ENCODE measurements at places on chromosomes 1 and 21.
A peak's percentile ranks its signal among the peaks of the same experiment; 100 is the strongest.

DNA sequence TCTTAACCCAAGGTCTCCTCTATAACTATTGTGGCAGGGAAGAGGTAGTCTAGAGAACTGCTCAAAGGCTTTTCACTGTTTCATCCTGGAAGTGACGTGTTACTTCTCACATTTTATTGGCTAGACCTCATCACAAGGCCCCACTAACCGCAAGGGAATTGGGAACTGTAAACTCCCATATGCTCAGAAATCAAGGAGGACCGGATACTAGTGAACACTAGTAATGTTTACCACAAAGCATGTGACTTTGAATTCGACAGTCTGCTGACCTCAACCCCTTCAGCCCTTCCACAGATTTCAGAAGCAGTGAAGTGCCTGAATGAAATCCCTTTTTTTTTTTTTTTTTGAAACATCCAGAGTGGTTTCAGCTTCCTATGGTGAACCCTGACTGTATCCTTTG lies 3.4 kb upstream of the EEIG2 start:
- no peak for DNase-seq

DNA sequence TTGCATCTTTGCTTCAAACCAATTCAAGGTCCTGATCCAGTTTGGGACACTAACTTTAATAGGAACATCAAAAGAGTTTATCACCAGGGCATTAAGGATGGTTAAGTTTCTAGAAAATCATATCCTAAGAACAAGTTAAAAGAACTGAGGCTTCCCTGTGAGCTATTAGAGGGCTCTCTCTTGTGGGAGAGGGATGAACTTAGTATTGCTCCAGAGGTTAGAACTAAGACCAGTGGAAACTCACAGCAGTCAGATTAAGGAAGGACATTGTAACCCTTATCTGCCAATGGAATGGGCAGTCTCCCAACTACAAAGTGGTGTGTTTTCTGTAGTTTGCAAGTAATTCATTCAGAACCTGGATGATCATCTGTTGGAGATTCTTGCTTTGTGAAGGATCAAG lies 36.8 kb downstream of the UBE2U start:
- DNase-seq: no peak

DNA sequence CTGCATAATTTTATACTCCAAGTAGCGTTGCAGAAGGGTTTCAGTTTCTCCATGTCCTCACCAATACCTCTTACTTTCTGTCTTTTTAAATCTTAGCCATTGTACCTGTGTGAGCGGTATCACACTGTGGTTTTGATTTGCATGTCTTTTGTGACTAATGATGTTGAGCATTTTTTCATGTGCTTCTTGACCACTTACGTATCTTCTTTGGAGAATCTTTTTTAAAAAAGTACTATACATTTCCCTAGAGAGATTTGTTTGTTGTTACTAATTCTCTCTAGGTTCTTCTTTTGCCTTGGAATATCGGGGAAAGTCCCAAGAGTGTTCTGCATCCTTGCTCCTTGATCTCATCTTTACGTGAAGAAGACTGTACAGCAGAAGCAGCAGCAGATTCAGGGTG lies 81.8 kb upstream of the WARS2 start:
- DNase-seq: no peak

GRCh38 chr1:103111926-103112325 lies 3.6 kb upstream of the COL11A1 start:
- DNase-seq: no peak

DNA sequence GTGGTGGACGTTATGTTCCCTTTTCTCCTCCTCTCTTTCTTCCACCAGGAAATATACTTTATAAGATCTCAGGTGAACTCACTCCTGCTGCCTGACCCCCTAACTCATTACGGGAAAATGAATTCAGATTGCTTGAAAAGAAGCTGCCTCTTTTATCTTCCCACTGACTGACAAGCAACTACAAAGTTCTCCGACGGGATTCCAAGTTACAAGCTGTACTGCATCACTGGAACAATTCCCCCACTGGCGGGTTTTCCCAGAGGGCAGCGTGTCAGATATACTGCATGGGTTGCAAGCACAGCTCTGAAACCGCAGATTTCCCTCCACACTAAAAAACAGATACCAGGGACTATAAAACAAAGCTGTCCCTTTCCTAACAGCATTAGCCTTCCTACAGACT lies 390.6 kb downstream of the KCTD3 start:
- DNase-seq: no peak

- DNase-seq: no peak
Observed at GRCh38 chr1:36208978-36209703, 15.1 kb upstream of the THRAP3 start.

GRCh38 chr21:36207577-36208320 lies 51.1 kb downstream of the DOP1B start:
- DNase-seq: no peak

DNA sequence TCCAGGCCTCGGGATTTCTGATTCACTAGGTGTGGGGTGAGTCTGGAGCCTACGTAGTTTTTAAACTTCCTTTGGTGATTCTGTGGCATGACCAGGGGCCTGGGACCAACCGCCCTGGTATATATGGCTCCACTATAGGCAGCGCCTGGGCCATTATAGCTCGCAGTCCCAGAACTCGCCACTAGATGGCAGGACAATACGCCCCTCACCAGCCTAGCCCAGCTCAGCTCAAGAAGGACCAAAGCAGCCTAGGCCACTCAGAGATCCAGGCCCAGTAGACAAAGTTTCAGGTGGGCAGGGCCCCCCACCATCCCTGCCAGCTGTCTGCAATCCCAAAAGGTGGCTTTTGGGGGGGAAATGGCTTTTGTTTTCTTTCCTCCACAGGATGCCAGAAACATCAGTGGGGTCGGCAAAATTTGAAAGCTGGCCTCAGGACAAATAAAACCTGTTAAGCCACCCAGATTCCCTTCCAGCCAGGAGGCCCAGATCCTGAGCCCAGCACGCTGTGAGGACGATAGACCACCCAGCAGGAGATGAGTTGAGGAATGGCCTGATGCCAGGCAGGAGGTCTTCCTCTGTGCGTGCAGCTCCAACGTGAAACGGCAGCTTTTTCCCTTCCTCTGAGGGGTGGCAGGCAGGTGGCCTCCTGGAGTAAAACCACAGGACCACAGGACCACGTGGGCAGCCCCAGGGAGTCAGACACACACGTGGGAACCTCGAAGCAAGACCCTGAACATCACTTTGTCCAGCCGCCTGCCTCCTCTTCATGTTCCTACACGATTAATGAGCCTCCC lies 24.8 kb upstream of the TMEM51 start:
- DNase-seq: peak; percentile 81

- DNase-seq: no peak
Observed at GRCh38 chr1:245990315-245991022, 516.6 kb downstream of the SMYD3 start.

- DNase-seq: peak; percentile 41
Observed at GRCh38 chr1:117128323-117129079, 7.0 kb upstream of the TRIM45 start.

DNA sequence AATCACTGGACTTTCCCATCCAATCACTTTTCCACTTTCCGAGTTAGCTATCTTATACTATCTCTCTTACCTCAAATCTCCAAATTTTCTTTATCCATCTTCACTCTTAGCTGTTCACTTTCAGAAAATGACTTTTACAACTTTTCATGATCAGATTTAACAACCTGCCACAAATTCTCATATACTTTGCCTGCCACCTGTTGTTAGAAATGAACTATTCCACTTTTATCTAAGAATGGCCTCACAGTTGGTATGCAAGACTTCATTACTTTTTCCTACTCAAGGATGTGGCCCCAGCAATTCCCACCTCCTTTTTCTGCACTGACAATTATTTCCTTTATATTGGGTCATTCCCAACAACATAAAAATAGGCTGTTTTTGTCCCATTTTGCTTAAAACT lies 93.6 kb upstream of the DEPDC1 start:
- DNase-seq: no peak

GRCh38 chr1:53133261-53134041 lies 9.0 kb downstream of the SLC1A7 start:
- DNase-seq: no peak

DNA sequence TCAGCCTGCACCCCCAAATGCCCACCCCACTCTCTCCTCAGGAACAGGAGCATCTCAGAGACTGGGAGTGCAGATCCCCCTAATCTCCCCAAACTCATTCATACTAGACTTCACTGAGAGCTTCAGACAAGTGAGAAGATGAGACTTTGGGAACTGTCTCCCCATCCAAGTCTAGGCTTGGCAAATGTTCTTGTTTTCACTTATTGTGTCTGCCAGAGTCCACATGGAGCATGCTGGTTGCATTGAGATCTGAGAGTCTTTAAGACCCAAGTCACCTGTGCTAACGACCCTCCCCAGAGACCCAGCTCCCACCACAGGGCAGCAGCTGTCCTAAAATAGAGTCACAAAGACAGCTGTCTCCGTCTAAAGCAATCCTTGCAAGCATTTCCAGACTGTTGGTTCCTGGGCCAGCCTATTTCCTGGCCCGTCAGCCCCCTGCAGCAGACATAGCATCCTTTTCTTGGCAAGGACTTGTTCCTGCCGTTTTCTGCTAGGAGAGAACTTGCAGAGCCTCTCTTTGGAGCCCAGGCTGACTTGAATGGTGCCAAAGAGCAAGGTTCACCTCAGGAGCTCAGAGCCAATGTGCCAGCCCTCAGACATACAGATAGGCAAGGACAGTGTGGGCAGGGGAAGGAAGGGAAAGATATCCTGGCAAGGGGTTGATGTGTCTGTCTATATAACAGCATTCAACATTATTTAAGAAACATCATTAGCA lies 1.9 kb upstream of the CNTN2 start:
- DNase-seq: peak; percentile 94

DNA sequence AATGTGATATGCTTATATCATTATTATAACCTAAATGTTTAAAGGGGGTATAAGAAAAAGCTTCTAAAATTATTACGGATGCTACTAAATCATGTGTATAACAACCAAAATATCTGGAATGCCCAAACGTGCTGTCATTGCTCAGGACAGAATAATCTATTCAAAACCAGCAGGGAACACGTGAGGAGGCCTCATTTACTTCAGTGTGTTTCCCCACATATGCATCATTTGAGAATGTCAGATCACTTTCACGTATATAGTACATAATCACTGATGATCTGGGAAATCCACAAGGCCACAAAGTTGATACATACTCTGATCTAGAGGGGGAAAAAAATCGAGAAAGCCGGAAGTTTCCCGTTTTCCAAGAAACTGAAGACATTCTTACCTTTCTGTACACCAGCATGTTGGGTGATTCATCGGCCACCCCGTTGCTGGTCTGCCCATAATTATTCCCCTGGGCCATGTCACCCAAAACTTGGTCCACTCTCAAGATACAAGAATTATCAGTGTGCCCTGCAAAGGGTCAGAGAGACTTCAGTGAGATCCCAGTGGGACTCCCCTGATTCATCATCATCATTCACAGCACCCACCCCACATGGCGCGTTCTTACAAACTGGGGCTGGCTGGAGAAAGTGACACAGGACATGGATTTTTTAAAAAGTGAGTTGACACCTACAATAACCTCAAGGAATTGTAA lies 1.5 kb downstream of the RGS7 start:
- DNase-seq: no peak

GRCh38 chr1:113978863-113979702 lies at the start of gene OLFML3:
Gene OLFML3, plus strand, starts transcription at chr1:113979474. Its CDS starts 43 bp downstream, at chr1:113979517.
- peak; percentile 85 for DNase-seq

GRCh38 chr1:34009340-34009985 lies 145.6 kb downstream of the HMGB4 start:
- no peak for DNase-seq

- DNase-seq: no peak
Observed at GRCh38 chr21:45155910-45156309, 81.5 kb downstream of the ADARB1 start.

GRCh38 chr1:100147875-100148274 lies 14.9 kb downstream of the TRMT13 start:
- DNase-seq: no peak

DNA sequence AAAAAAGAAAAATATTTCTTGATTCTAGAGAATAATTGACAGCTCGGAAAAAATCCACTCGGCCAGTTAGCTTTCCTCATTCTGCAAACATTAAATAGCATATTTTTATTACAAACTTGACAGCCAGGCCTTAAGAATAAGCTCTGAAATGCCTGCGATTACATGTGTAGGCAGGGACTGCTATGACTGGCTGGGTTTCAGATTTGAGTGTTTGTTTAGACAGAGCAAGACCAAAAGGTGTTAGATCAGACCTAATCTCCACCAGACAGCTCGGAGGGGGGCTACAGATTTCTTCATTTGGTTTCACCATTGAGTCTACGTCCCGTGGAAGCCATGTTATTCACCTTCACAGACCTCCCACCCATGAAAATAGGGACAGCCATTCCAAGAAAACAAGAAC lies 192.1 kb upstream of the ADAMTS5 start:
- DNase-seq: no peak
